ENCODE measurements at places on chromosomes 2 and 18. TPM values are rescaled to one million over a fixed set of nuclear protein-coding genes. Genes with fewer than 3 reads are reported as not detected.

PSMA8 gene
- total RNA-seq: not detected

DSEL gene
- total RNA-seq: 12.2 TPM

HOXD12 gene
- not detected for total RNA-seq

NCKAP5 gene
- total RNA-seq: 2.2 TPM

DOCK10 gene
- total RNA-seq: 11.4 TPM

TBC1D8 gene
- total RNA-seq: 5.0 TPM

PPIG gene
- total RNA-seq: 20.8 TPM

ING5 gene
- total RNA-seq: 16.2 TPM

TMEM182 gene
- total RNA-seq: 2.6 TPM

CAD gene
- 22.5 TPM for total RNA-seq

PDE1A gene
- total RNA-seq: 15.3 TPM

CIB4 gene
- total RNA-seq: not detected

GREB1 gene
- 0.13 TPM for total RNA-seq

DUSP2 gene
- 0.40 TPM for total RNA-seq

LHCGR gene
- not detected for total RNA-seq

CCDC141 gene
- total RNA-seq: not detected

PRKAG3 gene
- 0.40 TPM for total RNA-seq

ERFE gene
- 2.4 TPM for total RNA-seq

CD302 gene
- 11.5 TPM for total RNA-seq

FAM237A gene
- not detected for total RNA-seq

TUBB8B gene
- total RNA-seq: not detected

L3MBTL4 gene
- 0.24 TPM for total RNA-seq

TM4SF20 gene
- total RNA-seq: not detected

EIPR1 gene
- total RNA-seq: 37.5 TPM

CLHC1 gene
- total RNA-seq: 10.6 TPM

CDK15 gene
- 0.24 TPM for total RNA-seq

POTEJ gene
- total RNA-seq: not detected

MYL12A gene
- 754 TPM for total RNA-seq

BOK gene
- 23.3 TPM for total RNA-seq

FIGN gene
- total RNA-seq: 1.0 TPM

ADNP2 gene
- total RNA-seq: 20.7 TPM

PROKR1 gene
- 0.13 TPM for total RNA-seq

ITGB6 gene
- total RNA-seq: 15.0 TPM

APCDD1 gene
- 20.5 TPM for total RNA-seq

OLA1 gene
- 83.7 TPM for total RNA-seq

C2orf78 gene
- not detected for total RNA-seq

ANKRD62 gene
- not detected for total RNA-seq

KIF1A gene
- 2.7 TPM for total RNA-seq

D2HGDH gene
- total RNA-seq: 11.4 TPM

ASPRV1 gene
- total RNA-seq: 0.26 TPM

GKN1 gene
- total RNA-seq: not detected

POTEC gene
- not detected for total RNA-seq

SULT1C2 gene
- not detected for total RNA-seq

HOXD1 gene
- not detected for total RNA-seq

RNF152 gene
- 10.0 TPM for total RNA-seq

RIT2 gene
- total RNA-seq: not detected

VWC2L gene
- total RNA-seq: not detected

C2orf72 gene
- total RNA-seq: 0.26 TPM

ERBB4 gene
- not detected for total RNA-seq

AGAP1 gene
- 8.0 TPM for total RNA-seq

PLEKHH2 gene
- 5.2 TPM for total RNA-seq

CEP192 gene
- total RNA-seq: 13.4 TPM

ANKRD30B gene
- not detected for total RNA-seq

MRPL19 gene
- 38.4 TPM for total RNA-seq

HAAO gene
- 2.7 TPM for total RNA-seq

Data from epithelial cell of alveolus of lung (primary cell).